Stimulated activated CD4-positive, alpha-beta T cell treated with anti-CD3 and anti-CD28 coated beads, TNF-alpha, amount 100 ng/mL, for 24 hours (primary cell): ENCODE measurements at places on chromosomes 13 and 19.

GRCh38 chr19:38514812-38515633 is 81.5 kb downstream of the RYR1 start:
- peak; percentile 74 for DNase-seq

GRCh38 chr19:29411113-29411581 is 114.6 kb upstream of the VSTM2B start:
- DNase-seq: no peak

DNA sequence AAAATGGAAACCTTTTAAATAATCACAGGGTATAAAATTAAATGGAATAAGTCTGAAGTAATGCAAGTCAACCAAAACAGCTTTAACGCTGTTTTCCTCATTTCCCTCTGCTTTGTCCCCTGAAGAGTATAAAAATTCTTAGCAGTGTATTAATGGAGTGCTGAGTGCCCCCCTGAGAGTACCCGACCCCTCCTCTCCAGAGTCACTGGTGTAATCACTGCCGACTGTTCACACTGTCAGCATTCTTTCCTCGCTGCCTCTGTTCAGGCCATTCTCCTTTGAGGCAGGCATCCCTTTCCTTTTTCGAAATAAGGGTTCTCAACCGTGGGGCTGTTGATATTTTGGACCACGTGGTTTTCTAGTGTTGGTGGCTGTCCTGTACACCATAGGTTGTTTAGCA is 146.9 kb upstream of the SLC10A2 start:
- no peak for DNase-seq

DNA sequence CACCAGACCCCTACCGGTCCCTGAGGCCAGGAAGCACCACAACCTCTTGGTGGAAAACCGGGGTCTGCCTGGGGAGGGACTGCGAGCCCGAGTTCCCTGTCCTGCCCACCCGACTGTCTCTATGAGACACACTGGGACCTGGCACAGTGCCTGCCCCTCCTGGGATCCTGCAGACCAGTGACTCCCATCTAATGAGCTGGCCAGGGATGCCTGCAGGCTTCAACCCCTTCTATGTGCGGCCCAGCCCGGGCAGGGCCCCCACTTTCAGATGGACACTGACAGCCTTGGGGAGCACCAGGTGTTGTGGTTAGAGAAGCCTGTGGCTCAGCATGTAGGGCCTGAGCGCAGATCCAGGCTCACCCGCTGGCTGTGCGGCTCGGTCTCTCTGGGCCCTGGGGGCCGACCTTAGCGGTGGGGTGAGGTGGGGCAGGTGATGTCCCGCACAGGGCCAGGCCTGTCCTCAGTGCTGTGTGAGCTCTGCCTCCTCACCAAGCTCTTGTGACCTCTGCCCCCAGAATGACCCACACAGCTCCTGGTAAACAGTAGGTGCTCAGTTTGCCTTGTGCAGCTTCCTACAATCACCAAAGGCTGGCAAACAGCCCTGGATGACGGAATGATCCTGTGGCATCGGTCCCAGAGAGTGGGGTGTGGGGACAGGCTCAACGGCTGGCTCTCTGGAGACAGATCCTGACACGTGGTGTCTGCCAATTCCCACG is 17.9 kb upstream of the CACTIN start:
- DNase-seq: no peak

- no peak for DNase-seq
These were observed 1463.5 kb upstream of the MIR17HG start for GRCh38 chr13:89883893-89884448.

DNA sequence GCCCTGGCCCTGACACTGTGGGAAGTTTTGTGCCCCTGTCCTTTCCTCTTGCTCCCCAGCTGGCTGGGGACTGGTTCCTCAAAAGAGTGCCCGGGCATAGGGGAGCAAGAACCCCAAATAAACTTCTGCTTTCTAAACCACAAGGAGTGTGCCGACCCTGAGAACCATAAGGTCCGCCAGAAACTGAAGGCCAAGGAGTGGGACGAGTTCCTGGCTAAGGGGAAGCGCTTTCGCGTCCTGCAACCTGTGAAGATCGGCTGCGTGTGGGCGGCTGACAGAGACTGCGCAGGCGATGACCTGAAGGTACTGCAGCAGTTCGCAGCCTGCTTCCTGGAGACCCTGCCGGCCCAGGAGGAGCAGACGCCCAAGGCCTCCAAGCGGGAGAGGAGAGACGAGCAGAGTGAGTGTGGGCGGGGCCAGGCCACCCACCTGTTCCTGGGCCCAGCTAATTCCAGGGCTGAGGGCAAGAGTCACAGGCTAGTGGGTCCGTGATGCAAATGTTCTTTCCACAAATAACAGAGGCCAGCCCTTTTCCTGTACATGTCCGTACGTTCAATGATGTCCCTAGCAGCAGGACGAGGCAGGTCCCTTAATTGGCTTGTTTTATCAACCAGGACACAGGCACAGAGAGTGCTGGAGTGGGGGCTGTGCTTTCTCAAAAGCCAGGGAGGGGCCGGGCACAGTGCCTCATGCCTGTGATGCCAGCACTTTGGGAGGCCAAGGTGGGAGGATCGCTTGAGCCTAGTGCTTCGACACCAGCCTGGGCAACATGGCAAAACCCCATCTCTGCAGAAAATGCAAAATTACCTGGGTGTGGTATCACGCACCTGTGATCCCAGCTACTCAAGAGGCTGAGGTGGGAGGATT is 25.6 kb downstream of the UBXN6 start:
- no peak for DNase-seq

GRCh38 chr19:18290302-18291018 is 9.0 kb upstream of the JUND start:
- peak; percentile 62 for DNase-seq

DNA sequence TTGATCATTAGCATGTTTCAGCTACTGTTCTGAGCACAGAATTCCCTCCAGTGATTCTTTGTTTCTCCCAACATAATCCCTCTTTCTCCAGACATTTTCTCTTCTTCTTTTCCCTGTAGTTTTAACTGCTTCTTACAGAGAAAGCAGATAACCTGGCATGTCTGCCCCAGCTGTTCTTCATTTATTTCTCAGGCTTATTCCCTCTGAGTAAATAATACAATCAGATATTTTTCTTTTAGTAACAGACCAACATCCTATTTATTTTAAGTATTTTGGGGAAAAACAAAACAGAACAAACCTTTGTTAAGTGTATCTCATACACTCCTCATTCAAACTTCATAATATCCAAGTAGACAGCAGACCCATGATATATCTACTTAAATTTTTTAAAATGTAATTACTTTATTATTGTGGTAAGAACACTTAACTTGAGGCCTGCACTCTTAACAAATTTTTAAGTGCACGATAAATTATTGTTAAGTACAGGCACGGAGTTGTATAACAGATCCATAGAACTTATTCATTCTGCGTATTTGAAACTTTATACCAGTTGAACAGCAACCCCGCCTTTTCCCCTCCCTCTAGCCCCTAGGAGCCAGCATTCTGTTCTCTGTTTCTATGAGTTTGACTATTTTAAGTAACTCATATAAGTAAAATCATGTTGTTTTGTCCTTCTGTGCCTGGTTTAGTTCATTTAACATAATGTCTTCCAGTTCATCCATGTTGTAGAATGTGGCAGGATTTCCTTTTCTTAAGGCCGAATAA is 540.0 kb downstream of the LMO7 start:
- DNase-seq: no peak

DNA sequence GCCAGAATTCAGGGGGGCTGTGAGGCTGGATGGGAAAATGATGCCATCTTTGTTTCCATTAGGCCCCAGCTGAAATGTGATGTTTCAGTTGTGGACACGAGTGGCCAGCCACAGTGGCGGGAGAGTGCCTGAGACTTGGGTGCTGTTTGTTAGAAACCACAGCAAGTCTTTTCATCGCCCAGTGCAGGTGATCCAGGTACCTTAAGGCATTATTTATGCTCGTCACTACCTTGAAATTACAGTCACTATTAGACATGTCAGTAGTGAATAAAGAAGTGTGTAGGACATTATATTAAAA is 82.5 kb upstream of the TM9SF2 start:
- DNase-seq: no peak

DNA sequence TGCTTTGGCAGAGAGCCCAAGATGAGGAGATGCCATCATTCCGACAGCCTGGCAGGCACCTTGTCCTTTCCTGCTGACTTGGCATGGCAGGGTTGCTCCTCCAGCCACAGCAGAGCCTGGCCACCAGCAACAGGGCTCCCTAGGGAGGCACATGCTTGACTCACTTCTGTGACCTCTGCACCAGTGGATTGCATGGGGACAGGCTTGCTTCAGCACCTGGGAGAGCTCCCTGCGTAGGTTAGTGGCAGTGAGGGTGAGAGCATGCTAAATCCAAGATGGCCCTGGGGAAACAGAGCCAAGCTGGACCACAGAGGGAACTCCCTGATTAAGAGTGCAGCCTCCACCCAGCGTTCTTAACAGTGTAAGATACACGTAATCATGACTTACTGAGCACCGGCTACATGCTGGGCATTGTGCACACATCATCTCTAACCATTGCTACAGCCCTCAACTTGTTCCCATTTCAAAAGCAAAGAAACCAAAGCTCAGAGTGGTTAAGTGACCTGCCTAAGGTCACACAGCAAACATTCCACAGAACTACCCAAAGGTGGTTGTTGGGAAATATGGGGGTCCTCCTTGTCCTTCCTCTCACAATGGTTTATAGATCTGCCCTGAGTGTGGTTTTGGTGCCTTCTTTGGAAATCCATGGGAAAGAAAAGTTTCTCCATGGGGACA is 116.6 kb upstream of the UQCRFS1 start:
- no peak for DNase-seq

DNA sequence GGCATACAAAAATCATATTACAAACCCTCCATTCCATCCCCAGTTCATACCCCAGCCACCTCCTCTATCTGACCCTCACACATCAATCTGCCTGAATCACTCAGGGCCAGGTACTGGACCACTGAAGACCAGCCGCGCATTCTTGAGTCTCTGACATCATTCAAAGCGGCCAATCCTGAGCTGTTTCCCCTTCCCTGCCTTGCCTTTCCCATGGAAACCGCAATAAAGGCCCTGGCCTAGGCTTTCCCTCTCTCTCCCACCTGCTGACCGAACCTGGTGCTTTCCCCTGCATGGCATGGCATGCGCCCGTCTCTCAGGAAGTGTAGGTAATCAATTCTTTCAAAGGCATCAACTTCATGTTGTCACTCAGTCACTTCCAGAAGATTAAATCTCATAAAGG is 17.7 kb upstream of the HIF3A start:
- no peak for DNase-seq

- no peak for DNase-seq
These were observed 18.2 kb downstream of the IL17D start for GRCh38 chr13:20721454-20722357.

DNA sequence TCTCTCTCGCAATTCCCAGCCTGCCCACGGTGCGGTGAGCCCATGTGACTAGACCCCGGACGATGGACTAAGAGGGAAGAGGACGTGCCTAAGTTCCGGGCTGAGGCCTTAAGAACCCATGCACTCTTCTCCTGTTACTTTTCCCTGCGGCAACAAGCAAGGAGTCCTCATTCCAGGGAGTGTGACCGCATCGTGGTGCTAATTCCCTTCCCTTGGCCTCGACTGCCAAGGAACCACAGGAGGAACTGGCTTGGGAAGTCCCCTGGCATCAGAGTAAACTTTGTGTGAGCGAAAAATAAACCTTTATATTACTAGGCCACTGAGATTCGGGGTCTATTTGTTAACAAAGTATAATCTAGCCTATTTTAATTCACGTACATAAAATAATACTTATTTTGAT is 34.0 kb downstream of the FGF14 start:
- DNase-seq: no peak

DNA sequence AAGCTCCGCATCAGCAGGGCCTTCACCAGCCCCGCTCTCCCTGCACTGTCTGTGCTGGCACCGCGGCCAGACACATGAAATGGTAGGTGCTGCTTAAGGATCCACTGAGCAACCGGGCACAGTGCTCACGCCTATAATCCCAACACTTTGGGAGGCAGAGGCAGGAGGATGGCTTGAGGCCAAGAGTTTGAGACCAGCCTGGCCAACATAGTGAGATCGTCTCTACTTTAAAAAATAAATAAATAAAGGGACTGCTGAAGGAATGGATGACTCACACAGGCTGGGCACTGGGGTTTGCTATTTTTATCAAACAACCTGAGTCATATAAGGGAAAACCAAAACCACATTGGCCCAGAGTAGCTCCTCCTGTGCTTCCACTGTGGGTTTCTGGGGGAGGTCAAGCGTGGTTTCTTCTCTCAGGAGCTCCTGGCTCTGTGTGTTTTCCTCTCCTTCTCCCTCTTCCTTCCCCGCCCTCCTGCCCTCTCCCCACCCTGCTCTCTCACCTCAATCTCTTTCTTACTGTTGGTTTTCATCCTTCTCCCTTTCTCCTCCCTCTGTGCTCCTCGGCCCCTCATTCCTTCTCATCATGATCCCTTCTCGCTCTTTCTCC is 21.3 kb downstream of the VRK3 start:
- peak; percentile 27 for DNase-seq

DNA sequence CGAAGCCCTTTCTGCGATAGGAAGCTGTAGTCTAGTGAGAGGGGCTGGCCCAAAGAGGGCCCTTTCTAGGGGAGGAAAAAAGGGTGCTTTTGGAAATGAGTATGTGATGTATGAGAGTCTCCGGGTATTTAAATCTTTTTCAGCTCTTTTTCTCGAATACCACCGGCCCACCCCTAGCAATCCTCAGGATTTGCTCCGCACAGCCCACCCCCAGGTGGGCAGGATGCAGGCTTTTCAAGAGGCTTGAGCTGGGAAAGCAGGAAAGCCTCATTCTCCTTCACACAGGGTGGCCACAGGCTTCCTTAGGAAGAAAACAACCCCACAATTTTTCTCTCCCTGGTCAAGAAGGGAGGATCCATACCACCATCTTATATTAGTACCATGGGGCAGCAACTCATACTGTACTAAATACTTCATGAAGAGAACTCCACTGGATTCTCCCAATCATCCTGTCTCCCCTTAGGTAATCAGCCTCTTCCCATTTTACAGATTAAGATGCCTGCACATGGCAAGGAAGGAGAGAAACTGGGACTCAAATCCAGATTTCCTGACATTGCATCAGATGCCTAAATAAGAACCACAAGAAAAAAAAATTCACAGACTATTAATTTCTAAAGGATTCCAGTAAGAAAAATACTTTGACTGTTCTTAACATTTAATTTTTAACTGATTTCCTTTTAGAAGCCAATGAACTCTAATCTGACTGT is 84.4 kb downstream of the STK24 start:
- DNase-seq: no peak

DNA sequence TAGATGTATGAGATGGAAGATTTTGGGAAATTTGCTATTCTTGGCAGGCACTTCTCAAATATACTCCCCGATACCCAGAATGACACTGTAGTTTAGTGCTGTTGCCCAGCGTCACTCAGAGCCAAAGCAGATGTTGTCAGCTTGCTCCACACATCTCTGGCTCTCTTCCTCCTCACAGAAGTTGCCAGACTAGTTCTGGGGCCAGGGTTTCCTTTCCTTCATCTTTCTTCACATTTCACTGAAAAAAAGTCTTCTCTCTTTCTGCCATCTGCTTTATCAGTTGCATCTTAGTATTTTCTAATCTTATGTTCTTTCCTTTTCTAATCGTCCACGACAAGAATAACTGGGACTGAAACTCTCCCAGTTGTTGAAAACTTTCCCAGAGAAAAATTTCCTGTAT is 251.4 kb downstream of the RGCC start:
- DNase-seq: no peak

DNA sequence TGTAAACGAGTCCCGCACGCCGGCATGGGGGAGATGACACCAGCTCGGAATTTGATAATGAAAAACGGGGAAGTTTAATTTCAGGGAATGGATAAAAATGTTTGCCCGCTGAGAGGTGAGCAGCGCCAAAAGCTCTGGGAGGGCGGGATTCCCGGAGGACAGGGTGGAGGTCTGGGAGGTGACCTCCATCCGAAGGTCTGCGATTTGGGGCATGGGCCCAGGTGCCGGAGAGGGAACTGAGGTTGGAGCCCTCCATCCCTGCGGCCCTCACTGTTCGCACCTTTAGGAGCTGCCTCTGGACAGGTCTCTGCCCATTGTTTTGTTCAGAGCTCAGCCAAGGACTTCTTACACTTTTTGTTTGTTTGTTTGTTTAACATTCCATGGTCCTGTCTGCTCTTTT is 129.8 kb downstream of the URI1 start:
- DNase-seq: no peak
